ENCODE measurements at places on chromosomes 6 and 20. TPM values are rescaled to one million over a fixed set of nuclear protein-coding genes. Genes with fewer than 3 reads are reported as not detected.

TSBP1 gene
- total RNA-seq = not detected

CLVS2 gene
- total RNA-seq = 0.26 TPM

GTF2H4 gene
- total RNA-seq = 58.2 TPM

DLK2 gene
- total RNA-seq = 0.96 TPM

STMND1 gene
- not detected for total RNA-seq

FAM217A gene
- total RNA-seq = not detected

PLN gene
- not detected for total RNA-seq

RNF182 gene
- total RNA-seq = 3.7 TPM

PPP1R3G gene
- total RNA-seq = not detected

RHAG gene
- not detected for total RNA-seq

KHDRBS2 gene
- total RNA-seq = 2.7 TPM

HCRTR2 gene
- total RNA-seq = not detected

BPIFB4 gene
- not detected for total RNA-seq

SERPINB6 gene
- total RNA-seq = 40.6 TPM

KCNK5 gene
- total RNA-seq = 31.8 TPM

C20orf144 gene
- 0.26 TPM for total RNA-seq

UNC5CL gene
- total RNA-seq = 0.79 TPM

IL17A gene
- total RNA-seq = not detected

ANGPT4 gene
- 0.07 TPM for total RNA-seq

POM121L2 gene
- total RNA-seq = not detected

NRN1 gene
- not detected for total RNA-seq

OOEP gene
- total RNA-seq = not detected

SIRPG gene
- not detected for total RNA-seq

VGLL2 gene
- not detected for total RNA-seq

CST7 gene
- not detected for total RNA-seq

Measured in H9 (cell line).